Colonic mucosa (tissue), 4 donors: ENCODE measurements at places on chromosomes 1 and 21. TPM values are rescaled to one million over a fixed set of nuclear protein-coding genes. Genes with fewer than 3 reads are reported as not detected.

DNA sequence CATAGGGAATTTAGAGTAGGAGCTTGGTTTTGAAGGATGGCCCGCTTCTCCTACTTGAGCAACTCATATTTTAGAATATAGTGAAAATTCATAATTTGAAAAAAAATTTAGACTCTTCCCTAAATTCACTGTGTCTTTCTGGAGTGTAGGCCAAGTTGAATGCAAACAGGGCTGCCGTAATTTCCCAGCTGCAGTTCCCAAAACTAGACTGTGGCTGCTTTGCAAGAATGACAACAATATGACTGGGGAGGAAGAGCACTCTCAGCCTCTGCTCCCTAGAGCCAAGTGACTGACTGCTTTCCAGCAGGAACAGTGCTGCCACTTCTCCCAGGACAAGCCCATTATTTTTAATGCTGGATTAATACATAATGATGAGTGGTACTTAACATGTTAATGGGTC is 209.0 kb downstream of the RHOU start:
- no peak for DNase-seq

Gene ATAD3C
- total RNA-seq: 0.16 TPM

DNA sequence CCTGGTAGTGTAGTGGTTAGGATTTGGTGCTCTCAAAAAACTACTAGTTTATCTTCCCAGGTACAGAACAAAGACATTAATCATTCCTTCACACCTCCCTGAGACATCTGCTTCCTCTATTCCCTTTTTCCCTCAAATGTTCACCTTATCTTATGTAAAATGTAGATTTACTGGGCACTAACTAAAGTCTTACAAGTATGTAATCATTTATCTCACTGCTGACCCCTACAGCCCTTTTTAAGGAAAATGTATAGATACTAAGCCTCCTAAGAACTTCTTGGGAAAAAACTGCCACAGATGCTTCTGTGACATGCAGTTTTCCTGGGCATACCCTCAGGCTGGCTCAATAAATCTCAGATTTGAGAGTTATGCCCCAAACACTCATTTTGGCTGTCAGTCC is 50.8 kb upstream of the NEK7 start:
- no peak for DNase-seq

DNA sequence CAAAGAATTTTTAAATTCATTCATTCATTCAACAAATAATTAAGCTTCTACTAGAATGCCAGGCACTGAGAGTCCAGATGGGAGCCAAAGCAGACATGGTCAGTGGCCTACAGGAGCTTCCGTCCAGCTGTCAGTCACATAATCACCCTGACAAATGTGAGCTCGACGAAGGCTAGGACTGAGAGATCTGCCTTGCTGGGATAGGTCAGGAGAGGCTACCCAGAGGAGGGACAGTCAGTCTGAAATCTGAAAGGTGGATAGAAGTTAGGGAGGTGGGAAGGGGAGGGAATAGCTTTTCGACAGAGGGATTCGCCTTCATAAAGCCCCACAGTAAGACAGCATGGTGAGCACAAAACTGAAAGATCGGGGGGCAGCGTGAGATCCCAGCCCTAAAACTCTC is 8.3 kb downstream of the EPHX1 start:
- DNase-seq: no peak

- no peak for DNase-seq
Measured at GRCh38 chr1:224287714-224288113, 42.3 kb downstream of the NVL start.

DNA sequence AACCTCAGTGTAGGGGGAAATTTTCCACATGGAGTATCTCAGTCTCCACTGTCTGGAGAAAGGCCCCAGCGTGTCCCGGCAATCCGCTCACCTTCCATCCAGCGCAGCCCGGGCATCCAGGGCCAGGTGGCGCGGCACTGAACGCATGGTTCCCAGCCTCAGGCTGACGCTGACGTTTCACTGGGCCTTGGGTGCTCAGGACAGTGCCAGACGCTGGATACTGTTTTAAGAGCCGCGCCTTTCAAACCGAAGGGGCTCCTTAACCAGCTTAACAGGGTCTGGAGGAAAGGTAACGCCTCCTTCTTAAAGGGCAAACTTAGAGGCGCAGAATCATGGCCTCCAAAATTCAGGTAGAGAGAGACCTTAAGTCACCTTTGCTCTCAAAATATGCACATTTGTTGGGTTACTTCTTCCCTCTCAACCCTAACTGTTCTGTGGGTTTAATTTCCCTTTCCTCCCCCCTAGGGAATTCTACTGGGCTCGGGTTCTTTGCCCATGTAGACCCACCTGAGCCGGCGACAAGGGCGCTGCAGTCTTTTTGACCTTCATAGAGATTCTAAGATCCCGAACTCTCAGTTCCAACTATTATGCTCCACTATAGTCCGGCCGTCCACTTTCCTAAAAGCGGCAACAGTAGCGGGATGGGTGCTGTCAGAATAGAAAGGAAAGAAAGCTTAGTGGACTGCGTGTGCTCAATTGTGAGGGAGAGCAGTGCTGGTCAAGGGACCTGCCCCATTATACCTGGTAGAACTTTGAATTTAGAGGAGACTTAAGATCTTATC is 3.5 kb upstream of the LHX9 start:
- no peak for DNase-seq

DNA sequence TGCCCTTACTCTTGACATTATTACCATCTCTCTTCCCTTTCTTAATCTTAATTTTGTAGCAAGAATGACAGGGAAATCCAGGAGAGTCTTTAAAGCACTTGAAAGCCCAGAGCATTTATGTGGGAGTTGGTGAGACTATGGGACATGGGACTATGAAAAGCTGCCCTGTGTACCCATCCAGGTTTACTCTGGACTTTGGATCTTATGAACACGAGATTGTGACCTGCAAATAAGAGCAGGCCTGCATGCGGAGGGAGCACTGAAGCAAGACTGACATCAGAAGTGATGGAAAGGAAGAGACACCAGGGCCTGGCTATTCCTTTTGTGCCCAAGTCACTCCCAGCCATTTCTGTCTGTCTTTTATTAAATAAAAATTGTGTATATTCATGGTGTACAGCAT is 209.6 kb downstream of the NUF2 start:
- DNase-seq: no peak

DNA sequence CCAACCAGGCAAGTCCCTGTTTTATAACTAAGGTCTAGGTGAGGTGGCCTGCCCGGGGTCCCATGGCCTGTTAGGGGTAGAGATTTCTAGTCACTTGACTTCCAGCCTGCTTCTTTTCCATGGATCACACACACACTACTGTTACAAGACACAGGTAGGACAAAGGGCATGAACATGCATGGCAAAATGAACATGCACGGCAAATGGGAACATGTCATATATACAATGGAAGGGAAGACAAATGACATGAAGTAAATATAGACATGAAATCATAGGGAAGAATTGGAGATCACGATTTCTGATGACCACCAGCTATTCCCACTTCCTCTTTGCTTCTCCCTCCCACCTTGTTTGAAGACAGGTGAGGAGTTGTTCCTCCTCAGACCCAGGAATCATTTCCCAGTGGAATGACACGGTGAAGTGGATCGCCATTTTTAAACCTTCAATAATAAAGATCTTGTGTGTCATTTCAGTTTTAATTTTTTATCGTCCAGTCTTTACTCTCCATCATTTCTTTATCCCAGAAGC is 47.6 kb upstream of the ATF3 start:
- no peak for DNase-seq

Gene LCE2B
- not detected for total RNA-seq

DNA sequence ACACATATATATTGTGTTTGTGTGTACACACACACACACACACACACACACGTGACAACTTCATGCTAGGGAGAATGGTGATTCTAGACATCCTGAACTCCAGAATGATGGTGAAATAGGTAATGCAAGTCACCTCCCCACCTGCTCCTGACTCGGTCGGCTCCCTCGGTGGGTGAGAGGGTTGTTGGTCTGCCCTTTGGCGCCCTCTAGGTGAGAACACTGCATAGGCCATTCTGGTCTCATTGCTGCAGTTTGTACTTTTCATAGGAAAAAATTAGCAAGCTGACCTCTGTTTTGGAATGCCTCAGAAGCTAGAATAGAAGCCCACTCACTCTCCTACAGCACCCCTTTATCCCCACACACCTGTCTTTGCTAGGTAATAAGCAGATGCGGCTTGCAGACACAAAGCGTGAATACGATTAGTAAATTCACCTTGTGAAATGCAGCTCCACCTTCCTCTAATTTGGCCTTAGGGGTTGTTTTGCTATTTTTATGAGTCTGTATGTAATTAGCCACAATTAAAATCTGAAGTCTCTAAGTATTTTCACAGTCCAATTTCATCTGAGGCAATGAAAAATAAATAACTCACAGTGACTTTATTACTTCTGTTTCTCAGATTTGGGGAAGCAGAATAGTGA is 130.0 kb upstream of the KCNJ15 start:
- peak; percentile 47 for DNase-seq

Gene EPHA2
- 40.8 TPM for total RNA-seq

DNA sequence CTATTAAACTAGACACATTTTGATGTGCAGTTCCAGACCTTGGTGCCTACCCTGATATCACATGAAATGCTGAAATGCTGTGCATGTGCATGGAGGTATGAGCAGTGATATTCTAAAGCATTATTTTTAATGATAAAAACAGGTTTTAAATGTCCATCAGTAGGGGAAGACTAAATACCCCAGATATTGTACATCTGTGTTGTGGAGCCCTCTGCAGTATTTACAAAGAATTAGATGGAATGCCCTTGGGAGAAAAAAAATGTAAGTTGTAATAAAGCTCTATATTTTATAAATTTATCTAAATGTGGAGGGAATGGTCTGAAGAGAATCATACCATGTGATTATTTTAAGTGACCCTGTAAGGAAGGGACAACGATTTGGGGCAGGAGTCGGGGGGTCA is 39.1 kb upstream of the IGSF5 start:
- no peak for DNase-seq

DNA sequence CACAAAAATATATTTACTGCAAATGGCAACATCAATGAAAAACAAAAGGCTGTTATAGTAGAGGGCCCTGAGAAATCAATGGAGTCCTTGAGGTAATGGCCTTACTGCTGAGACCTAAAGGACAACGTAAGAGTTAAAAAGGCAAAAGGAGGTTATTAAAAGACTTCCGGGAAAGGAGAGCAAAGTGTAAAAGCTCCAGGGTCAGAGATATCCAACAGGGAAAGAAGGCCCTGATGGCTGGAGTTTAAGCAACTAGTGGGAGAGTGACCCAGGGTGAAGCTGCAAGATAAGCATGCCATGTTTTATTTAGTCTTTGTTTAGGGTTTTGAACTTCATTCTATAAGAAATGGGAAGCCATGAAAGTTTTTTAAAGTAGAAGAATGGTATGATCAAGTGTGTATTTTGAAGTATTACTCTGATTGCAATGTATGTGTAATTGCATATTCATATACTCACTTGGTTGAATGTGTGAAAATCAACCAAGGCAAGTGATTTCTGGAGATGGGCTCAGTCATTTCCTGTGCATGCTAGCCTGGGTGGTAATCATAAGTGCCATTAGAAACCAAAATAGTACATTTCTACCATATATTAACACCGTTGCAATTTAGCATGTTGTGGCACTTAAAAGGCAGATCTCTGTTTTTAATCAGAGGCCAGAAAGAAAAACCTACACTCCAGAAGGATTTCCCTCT is 5.3 kb upstream of the DPYD start:
- no peak for DNase-seq

- DNase-seq: no peak
Measured at GRCh38 chr1:40039245-40039756, 1.2 kb upstream of the CAP1 start.

- no peak for DNase-seq
Measured at GRCh38 chr1:30991862-30992606, 73.5 kb downstream of the PUM1 start.

Gene MPL
- total RNA-seq: not detected

Gene TCP10L
- 1.2 TPM for total RNA-seq

GRCh38 chr1:228555074-228555994 is 68.2 kb downstream of the RNF187 start:
- no peak for DNase-seq

Gene CFAP57
- not detected for total RNA-seq

GRCh38 chr1:241638909-241639622 is 1.1 kb downstream of the CHML start:
- no peak for DNase-seq

- no peak for DNase-seq
Measured at GRCh38 chr1:104189207-104189606, 439.5 kb downstream of the AMY1C start.

Gene KIFAP3
- total RNA-seq: 18.3 TPM

- DNase-seq: no peak
Measured at GRCh38 chr1:111110197-111110899, 29.5 kb downstream of the DRAM2 start.

Gene GUCA2A
- 195 TPM for total RNA-seq

GRCh38 chr1:60841116-60842046 is 241.0 kb upstream of the NFIA start:
- no peak for DNase-seq

GRCh38 chr1:221779771-221780170 is 37.9 kb upstream of the DUSP10 start:
- no peak for DNase-seq

Gene TAS1R1
- not detected for total RNA-seq
